Hepatic stellate cell (primary cell): ENCODE measurements at places on chromosomes 1 and 21.

GRCh38 chr1:164961715-164962114 lies 394.8 kb downstream of the LMX1A start:
- no peak for DNase-seq

DNA sequence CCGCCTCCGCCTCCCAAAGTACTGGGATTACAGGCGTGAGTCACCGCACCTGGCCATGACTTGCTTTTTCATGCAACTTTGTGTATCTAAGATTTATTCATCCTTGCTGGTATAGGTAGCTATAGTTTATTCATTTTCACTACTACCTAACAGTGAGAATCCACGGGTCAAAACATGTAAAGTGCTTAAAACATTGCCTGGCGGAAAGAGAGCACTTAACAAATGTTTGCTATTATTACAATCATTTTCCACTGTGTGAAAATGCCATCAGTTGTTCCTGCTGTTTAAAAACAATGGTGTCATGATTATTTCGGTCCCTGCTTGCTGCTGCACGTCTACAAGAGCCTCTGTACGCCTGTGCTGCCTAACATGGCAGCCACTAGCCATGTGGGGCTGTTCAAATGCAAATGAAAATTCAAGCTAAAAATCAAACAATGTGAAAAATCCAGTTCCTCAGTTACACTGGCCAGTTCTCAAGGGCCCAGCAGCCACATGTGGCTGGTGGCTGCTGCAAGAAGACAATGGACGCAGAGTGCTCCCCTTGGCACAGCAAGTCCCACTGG lies 65.1 kb downstream of the CLSTN1 start:
- DNase-seq, result no peak

DNA sequence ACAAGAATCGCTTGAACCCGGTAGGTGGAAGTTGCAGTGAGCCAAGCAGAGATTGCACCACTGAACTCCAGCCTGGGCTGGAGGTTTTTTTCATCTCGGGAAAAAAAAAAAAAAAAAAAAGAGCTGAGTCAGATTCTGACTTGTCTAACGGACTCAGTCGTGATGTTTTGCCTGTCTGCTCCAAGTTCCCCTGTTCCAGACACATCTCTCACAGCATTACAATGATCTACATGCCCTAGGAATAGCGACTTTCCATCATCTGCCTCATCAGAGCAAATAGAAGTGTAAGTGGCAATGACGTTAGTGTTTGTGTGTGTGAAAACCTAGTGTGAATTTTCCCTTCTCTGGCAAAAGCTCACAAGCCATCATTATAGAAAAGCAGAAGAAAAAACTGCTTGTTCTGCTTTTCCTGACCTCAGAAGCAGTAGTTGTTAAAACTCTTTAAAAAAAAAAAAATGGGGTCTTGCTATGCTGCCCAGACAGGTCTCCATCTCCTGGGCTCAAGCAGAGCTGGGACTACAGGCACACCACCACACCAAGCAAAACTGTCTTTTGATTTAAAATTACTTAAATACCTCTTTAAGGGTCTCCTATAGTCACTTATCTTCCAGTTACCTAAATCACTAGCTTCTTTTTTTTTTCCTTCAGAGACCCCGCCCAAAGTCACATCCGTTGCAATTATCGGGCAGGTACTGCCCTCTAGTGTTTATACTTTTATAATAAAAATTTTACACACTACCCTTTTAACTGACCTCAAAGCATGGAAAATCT lies 37.3 kb downstream of the PLEKHO1 start:
- peak; percentile 42 for DNase-seq

- no peak for DNase-seq
Observed at GRCh38 chr1:43366179-43366578, 1.6 kb downstream of the ELOVL1 start.

DNA sequence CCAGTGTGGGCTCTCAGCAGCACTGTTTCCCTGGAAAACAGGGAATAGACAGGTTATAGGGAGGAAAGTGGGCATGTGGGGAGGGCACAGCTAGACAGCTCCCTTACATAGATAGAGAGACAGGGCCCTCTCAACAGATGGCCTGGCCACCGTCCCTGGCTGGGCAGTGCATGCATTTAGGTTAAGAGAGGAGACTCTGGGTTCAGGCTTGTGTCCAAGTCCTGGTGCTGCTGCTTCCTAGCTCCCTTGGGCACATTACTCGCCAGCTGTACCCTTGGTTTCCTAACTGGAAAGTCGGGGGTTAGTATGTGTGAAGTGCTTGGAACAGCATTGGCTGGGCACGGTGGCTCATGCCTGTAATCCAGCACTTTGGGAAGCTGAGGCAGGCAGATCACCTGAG lies 9.1 kb downstream of the PLOD1 start:
- no peak for DNase-seq

- DNase-seq, result no peak
Observed at GRCh38 chr1:193109619-193110018, 4.4 kb upstream of the GLRX2 start.

GRCh38 chr1:180040034-180040433 lies 85.4 kb downstream of the CEP350 start:
- no peak for DNase-seq

- DNase-seq, result no peak
Observed at GRCh38 chr1:55209247-55209646, 5.9 kb downstream of the USP24 start.

DNA sequence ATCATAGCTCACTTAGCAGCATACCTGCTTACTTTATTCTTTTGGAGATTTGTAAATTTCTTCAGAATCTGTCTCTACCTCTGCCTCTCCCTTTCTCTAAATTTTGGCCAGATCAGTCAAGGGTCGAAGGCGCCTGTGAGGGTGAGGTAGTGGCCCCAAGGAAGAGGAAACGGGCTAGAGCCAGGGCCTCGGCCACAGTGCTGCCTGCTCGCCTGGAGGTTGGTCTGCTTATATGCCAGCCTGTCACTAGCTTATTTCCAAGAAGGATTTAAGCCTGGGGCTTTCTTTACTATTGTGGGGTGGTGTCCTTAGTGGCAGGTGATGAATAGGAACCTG lies 19.6 kb downstream of the PEX14 start:
- DNase-seq, result no peak

GRCh38 chr1:55504306-55504731 lies 289.2 kb upstream of the USP24 start:
- no peak for DNase-seq

DNA sequence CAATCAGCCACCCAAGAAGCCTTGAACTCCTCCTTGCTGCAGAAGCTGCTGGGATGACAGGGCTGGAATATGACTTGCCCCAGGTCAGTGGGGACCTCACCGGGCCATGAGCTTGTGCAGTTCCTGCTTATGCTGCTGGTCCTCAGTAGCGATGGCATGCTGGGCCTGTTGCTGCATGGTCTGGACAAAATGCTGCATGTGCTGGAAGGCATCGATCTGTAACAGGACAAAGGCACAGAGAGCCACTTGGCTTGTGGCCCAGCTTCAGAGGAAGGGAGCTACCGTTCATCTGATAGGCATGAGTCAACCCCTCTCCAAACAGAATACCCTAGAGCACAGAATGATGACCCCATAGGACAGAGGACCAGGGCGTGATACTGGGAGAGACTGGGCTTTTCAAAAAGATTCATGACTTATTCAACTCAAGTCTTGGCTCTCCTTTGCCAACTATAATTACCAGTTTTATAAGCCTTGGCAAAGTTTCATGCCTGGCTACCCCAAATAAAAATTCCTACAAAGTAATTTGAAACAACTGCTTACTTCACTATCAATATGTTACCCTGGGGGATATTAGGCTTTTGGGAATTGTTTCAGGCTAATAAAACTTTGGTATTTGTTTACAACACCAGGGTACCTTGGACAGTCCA lies 34.7 kb upstream of the EXOSC10 start:
- DNase-seq, result peak; percentile 45

GRCh38 chr1:24743404-24744211 lies 1.6 kb upstream of the CLIC4 start:
- DNase-seq, result no peak

- no peak for DNase-seq
Observed at GRCh38 chr1:245894843-245895242, 612.2 kb downstream of the SMYD3 start.

DNA sequence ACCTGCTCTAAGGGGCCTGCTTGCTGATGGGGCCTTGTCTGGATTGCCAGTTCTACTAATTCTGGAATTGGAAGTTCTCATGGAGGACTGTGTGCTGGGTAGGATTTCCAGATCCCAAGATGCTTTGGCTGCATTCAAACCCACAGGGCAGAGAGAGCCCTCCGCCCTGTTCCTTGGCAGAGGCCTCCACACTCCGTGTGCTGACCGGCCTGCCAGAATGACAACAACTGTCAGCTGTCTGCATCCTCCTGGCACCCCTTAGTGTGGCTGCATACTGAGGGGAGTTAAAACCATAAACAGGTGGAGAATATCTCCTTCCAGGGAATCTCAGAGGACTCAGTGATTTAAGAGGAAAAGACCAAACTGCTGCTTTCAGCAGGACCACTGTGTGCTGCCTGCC lies 60.7 kb downstream of the ADARB1 start:
- no peak for DNase-seq

DNA sequence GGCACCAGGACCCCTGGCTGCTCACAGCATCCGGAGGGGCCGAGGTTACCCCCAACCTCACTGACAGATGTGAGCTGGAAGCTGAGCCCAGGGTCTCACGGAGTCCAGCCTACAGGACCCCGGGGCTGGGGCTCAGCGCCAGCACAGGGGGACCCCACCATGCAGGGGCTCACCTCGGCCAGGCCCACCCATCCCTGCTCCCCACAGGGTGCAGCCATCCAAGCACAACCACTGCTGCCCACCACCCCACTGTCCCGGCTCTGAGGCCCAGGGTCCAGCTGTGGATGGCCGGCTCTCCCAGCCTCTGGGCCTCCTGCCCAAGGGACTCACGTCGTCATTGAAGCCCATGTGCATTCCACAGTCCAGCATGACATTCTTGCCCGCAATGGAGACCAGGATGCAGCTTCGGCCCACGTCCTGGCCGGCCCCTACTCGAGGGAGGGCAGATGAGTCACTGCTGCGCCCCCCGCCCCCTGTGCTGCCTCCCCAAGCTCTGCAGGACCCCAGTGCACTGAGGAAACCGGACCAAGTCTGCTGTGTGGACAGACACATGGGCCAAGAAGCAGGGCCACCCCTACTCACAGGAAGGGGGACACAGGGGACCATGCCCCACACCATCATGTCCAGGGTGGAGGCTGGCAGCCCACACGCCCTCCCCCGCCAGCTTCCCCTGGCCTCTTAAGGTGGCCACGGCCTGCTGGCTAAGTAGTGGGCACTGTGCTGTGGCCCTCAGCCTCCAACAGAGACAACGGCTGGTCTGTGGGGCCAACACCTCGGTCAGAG lies 3.6 kb downstream of the INTS11 start:
- DNase-seq, result peak; percentile 42

GRCh38 chr1:110645211-110645610 lies 29.5 kb downstream of the KCNA3 start:
- DNase-seq, result no peak

DNA sequence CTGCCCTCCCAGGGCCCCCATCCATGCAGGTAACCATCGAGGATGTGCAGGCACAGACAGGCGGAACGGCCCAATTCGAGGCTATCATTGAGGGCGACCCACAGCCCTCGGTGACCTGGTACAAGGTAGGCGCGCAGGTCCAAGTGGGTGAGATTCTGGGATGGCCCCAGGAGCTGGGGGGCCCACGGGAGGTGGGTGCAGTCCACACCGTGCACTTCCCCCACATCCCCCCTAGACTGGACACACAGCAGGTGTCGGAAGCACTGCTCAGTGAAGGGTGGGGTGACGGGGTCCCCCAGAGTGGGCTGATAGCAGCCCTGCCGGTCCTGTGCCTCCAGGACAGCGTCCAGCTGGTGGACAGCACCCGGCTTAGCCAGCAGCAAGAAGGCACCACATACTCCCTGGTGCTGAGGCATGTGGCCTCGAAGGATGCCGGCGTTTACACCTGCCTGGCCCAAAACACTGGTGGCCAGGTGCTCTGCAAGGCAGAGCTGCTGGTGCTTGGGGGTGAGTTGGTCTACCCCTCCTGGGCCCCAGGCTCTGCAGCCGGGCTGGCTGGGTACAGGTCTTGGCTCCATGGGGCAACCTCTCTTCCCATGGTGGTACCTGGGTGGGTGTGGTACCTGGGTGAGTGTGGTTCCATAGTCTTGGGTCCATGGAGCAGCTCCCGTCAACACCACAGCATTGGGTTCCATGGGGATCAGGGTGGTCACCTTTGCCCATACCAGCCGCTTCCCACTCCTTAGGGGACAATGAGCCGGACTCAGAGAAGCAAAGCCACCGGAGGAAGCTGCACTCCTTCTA lies 40.4 kb downstream of the TRIM11 start:
- no peak for DNase-seq

GRCh38 chr1:33655496-33655895 lies 183.1 kb downstream of the ZSCAN20 start:
- no peak for DNase-seq

- no peak for DNase-seq
Observed at GRCh38 chr1:39524171-39524570, 32.7 kb downstream of the BMP8A start.

DNA sequence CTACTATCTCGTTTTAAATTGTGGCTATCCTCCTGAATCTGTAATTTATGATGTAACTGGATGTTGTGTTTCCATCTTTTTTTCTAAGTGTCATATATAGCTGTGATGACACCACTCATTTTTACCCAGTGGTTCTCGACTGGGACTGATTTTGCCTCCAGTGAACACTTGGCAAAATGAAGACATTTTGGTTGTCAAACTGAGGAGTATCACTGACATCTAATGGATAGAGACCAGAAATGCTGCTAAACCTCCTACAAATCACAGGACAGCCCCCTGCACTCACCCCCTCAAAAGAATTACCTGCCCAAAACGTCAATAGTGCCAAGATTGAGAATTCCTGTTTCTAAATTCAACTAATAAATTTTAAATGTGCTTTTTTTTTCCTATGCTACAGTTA lies 1.9 kb downstream of the TRMT13 start:
- DNase-seq, result no peak
